SHP77 treated with DMSO at 0.1 percent for 48 hours (cell line): ENCODE measurements at places on chromosomes 7 and 10.
A peak's percentile ranks its signal among the peaks of the same experiment; 100 is the strongest.

GRCh38 chr10:131017566-131018285 is 293.8 kb downstream of the TCERG1L start:
- no peak for DNase-seq

DNA sequence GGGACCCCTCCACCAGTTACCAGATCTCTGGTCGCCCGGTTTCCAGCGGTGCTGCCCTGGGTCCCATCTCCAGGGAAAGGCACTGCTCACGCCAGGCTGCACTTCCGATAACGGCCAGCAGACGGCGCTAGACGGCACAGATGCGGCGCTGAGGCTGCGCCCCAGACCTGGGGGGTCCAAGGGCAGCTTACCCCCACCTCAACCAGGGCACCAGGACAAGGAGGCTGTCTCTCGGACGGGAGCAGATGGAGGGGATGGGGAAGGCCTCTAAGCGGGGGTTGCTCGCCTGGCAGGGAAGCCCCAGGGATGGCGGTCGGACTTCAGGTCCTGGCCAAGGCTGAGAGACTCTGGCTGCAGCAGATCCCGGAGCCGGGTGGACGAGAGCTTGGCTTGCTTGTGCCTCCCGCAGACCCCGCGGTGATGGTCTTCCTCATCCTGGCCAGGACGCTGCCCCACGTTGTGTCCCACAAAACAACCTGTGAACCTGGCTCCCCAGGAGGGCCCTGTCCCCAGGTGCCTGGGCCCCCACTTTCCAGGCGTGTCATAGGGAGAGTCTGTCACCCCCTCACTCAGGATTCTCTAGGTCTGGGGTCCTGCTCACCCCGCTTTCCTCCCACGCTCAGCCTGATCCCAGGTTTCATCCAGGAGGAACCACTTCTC is 23.9 kb upstream of the ZNF716 start:
- no peak for DNase-seq

DNA sequence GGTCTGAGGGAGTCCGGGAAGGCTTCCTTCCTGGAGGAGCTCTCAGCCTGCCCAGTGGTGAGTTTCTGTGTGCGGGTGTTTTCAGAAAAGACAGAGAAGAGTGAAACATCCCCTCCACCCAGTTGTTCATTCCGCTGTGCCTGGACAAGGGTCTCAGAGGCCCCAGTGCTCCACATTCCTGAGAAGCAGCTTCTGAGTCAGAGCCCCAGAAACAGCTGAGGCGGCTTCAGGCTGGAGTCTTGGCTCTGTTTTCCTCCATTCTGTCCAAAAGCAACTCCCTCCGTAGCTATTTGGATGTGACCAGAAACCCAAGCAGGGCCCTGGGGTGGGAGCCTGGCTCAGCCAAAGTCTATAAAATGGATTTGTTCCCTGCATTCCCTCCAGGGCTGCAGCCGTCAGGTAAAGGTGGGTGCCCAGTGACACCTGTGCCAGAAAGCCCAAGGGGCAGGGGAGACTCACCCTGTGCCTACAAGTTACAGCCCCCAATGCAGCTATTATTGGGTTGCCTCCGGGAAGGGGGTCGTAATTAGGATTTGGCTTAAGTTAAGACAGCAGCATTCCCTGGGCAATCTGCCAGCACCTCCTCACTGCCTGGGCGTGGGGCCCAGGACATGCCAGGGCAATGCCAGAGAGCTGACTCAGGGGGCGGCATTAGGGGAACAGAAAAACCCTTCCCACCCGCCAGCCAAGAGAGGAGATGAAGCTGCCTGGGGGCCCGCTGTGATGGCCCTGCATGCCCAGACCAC is 13.1 kb upstream of the CAMK2G start:
- no peak for DNase-seq

DNA sequence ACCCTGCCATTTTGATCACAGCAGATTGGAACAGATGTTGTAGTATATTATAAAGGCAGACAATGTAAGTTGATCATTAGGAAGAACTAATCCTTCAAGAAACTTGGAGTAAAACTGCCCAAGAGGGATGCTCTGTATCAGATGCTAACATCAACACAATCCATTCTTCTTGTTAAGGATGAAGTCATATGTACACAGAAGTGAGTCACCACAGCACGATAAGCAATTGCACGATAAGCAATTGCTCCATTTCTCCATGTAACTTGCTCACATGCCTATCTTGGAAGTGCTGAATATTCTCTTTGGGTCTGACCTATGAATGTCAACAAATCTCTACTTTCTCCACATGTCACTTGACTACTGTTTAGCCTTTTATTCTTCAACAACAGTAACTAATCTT is 41.5 kb upstream of the DMTF1 start:
- DNase-seq: no peak

DNA sequence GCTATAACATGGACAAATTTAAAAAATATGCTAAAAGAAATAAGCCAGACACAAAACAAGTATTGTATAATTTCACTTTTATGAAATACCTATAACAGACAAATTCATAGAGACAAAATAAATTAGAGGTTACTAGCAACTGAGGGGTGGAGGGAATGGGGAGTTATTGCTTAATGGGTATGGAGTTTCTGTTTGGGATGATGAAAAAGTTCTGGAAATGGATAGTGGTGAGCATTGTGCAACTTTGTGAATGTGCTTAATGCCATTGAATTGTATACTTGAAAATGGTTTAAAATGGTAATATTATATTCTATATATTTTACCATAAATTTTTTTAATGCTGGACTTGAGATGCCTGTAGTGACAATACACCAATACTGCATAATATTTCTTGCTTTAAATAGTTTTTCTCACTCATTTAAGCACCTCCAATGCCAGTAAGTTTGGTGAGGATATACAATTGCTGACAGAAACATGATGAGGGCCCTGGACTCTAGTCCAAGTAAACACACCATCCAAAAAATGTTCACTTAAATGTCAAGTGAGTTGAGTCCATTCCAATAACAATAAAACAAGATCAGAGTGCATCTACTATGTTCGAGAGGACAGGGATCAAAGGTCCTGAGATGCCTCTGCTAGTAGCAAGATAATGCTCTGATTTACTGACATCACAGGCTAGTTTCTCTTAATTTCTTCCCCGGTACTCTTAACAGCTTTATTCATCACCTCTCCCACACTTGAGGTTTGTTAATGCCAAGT is 71.9 kb downstream of the NT5C2 start:
- no peak for DNase-seq

GRCh38 chr10:96701265-96701664 is 19.0 kb downstream of the PIK3AP1 start:
- DNase-seq: no peak

DNA sequence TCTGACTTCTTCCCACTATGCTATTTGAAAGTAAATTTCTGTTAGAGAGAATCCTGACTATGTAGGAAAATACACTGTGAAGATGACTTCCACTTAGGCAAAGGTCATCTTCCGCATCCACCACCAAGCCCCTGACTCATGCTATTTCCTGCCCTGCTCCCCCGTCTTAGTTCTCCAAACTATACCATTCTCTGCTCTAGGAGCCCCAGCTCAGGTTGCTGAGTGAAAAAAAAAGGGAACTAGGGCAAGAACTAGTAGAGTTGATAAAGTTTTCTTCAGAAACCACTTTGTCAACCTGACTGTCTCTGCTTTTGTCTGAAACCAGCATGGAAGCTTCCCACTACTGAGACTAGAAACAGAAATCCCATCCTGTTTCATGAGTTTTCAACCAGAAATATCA is 96.9 kb downstream of the EVX1 start:
- DNase-seq: no peak

GRCh38 chr7:78490524-78490923 is 692.0 kb downstream of the PHTF2 start:
- no peak for DNase-seq

DNA sequence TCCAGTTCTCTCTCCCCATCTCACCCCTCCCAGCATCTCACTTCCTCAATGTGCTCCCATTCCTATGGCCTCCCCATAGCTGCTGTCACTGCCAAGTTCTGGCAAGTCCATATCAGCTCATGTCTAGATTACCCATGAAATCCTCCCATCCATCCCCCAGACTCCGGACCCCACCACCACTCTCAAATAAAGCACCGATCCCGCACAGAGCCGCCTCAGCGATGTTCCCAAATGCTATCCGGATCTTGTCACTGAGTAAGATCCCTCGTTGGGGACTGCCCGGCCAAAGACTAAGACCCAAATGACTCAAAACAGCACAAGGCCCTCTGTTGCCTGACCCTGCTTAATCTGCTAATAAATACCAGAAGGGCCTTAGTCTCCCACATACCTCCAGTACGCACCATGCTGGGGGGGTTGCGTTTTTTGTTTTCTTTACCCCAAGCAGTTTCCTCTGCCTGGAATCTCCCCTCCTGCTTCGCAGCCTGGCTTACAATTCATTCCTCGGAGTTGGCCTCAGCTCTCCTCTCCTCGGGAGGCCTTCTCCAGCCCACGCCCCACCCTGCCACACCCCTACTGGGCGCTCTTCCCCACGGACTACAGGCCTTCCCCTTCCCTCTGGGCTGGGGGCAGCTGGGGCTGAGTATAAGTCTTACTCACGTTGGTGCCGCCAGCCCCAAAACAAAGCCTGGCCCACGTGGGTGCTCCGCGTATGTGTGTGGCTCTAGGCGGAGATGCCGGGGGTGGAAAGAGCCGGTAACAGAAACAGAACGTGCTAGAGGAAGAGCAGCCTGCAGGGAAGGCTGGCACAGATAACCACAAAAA is 1.8 kb upstream of the DUSP5 start:
- DNase-seq: no peak

- DNase-seq: peak; percentile 36
These were observed 62.9 kb upstream of the FAM171A1 start for GRCh38 chr10:15433850-15434537.

GRCh38 chr7:92622030-92622429 is 31.8 kb upstream of the FAM133B start:
- no peak for DNase-seq

GRCh38 chr7:139887992-139888481 is 59.0 kb downstream of the TBXAS1 start:
- no peak for DNase-seq

GRCh38 chr7:72078301-72078700 is 333.8 kb downstream of the CALN1 start:
- DNase-seq: no peak

DNA sequence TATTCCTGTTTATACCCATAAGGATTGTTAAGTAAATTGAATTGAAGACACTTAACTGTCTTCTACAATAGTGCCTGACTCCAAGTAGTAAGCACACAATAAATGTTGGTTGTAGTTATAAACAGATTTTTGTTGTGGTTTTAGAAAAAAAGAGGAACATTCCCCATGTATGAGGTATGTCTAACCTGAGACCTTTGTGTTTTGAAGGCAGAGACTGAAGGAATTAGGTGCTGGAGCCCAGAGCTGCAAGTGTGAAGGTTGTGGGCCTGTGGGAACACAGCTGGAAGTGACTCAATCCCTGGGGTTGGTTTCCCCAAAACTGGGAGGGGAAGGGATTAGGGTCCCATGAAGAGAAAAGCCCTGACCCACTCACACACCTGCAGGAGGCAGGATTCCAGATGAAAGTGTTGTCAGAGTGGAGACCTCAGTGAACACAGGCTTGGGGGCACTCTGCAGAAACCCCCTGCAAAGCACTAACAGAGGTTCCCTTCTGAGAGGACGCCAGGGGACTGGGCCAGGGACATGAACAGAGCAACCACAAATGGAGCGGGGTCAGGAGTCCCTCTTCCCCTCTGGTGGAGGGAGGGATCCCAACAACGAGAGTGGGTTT is 265.1 kb upstream of the KLF14 start:
- DNase-seq: no peak

DNA sequence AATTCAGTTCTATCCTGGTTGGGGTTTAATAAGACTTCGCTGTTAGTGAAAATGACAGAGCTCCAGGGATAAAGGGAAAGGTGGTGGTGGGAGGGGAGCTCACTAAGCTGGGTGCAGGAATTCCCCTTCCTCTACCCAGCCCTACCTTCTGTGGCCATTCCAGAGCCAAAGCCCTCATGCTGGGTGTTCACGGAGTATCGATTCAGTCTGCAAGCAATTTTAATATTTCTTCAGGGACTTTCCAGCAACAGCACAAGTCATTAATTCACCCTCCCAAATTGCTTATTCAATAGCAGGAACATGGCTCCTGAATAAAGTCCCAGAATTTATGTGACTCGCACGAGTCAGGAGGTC is 22.0 kb downstream of the PAX2 start:
- DNase-seq: no peak

DNA sequence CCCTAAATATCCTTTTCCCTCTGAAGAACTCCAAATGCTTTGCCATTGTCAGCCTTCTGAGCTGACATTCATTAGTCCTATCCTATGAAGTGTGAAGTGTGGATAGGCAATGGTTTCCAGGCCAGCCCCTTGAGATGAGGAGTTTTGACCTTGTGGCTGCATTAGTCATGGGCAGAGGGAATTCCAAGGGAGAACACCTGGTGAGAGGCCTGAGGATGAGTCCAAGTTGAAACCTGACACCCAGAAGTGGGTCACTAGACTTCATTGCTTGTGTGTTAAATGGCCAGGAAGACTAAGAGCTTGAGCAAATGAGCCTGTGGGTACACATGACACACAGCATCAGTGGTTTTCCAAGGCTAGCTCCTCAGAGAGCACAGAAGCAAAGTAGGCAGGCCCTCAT is 260.8 kb downstream of the SKAP2 start:
- no peak for DNase-seq

- no peak for DNase-seq
These were observed 10.0 kb upstream of the TLX1 start for GRCh38 chr10:101120884-101121653.

DNA sequence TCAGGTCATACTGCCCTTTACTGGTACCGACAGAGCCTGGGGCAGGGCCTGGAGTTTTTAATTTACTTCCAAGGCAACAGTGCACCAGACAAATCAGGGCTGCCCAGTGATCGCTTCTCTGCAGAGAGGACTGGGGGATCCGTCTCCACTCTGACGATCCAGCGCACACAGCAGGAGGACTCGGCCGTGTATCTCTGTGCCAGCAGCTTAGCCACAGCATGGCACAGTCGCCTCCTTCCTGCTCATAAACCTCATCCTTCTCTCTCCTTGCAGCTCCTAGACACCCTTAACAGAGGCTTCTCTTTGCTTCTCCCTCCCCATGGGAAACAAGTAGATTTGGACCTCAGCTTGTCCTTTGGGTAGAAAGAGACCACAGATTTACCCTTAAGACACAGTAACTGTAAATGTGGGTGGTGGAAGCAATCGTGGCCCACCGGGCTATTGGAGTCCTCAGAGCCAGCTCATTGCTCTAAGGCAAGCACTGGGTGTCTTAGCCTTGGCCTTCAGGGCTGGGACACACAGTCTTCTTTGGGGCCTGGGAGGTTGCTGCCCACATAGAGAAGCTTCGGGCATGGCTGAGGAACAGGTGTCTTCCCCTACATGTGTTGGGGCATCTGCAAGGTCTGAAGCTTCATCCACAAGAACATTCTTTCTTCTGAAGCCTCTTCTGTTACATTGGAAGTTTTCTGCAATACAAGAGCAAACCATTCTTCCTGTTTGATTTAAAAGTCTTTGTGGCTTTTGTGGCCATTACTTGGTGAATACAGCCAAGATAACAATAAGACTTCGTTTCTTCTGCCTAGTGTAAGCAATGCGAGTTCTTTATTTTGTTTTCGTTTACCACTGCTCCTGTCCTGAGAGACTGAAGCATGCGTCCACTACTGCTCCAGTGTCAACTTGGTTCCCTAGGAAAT is 95.5 kb upstream of the PRSS58 start:
- no peak for DNase-seq

GRCh38 chr7:155951554-155952158 is 139.4 kb upstream of the SHH start:
- no peak for DNase-seq

GRCh38 chr7:98868450-98868849 is 1.4 kb downstream of the TMEM130 start:
- no peak for DNase-seq

- DNase-seq: no peak
These were observed 42.3 kb downstream of the UNCX start for GRCh38 chr7:1274876-1275375.

- peak; percentile 26 for DNase-seq
These were observed 155.6 kb downstream of the PKD1L1 start for GRCh38 chr7:47792521-47793121.
